HEK293T (cell line): ENCODE measurements at places on chromosomes 13 and 19.

- DNase-seq: no peak
These were observed 26.7 kb upstream of the TMEM255B start for GRCh38 chr13:113732176-113732960.

GRCh38 chr19:50654882-50655281, 5.6 kb downstream of the C19orf81 start:
- DNase-seq: no peak

DNA sequence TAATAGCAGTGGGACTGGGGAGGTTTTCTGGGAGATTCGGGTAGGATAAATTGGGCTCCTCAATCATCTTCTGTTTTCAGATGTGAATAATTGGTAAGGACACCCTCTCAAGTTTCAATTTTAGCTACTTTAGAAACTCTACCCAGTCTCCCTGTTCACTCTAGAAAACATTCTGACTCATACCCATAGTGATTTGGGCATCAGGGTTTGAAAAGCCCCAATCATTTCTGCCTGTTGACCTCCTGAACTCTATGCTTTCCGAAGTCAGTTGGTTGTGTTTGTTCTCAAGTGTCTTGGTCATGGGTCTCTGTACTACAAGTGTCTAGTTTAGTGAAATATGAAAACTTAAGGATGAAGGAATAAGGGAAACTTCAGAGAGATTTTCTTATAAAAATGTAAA, 911.3 kb upstream of the GPC6 start:
- no peak for DNase-seq

DNA sequence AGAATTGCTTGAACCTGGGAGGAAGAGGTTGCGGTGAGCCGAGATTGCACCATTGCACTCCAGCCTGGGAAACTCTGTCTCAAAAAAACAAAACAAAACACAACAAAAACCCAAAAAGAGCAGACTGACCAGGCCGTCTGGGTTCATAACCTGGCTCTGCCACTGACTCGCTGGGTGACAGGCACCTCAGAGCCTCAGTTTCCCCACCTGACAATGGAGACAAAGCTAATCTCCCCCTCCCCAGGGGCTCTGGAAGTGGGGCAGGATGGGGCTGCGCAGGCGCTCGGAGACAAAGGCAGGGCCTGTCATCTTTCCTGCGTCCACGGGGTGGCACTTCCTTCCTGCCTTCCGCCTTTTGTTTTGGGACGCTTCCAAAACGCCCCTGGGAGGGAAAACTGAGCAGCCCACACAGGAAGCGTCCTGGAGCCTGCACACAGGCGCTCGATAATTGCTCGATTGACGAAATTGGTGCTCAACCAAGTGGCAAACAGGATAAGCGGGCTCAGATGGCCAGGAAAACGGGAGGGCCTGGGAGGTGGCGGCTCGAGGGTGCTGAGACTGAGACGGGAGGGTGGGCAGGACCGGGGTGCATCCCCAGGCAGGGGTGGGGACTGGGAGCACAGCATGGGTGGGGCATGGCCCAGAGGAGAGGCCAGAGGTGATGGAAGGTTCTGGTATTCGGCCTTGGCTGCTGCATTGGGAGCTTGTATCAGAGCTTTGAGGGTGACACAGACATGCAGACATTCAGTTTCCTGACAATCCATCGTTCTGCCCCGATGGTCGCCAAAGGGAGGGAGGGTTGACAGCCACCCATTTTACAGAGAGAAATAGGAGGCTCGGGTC, 17.8 kb downstream of the SPC24 start:
- DNase-seq: peak; percentile 84

- DNase-seq: no peak
These were observed 986.5 kb downstream of the PCDH17 start for GRCh38 chr13:58617880-58618665.

GRCh38 chr19:42316223-42317211, 3.4 kb downstream of the TMEM145 start:
- DNase-seq: no peak

DNA sequence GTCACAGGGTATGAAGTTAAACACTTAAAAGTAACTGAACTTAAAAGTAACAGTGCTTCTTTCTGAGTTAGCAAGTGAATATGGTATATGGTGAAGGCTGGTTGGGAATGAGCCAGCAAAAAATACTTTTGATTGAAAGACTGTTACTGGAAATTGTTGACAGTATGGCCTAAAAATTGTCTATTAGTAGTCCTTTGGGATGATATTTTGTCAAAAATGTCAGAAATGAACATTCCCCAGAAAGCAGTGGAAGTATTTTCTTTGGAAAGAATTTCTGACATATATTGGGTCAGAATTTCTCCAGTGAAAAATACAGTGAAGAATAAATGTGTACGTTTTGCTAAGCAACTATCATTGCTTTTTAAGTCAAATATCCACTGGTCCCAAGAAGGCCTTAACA, 860.5 kb downstream of the PCDH9 start:
- DNase-seq: no peak

DNA sequence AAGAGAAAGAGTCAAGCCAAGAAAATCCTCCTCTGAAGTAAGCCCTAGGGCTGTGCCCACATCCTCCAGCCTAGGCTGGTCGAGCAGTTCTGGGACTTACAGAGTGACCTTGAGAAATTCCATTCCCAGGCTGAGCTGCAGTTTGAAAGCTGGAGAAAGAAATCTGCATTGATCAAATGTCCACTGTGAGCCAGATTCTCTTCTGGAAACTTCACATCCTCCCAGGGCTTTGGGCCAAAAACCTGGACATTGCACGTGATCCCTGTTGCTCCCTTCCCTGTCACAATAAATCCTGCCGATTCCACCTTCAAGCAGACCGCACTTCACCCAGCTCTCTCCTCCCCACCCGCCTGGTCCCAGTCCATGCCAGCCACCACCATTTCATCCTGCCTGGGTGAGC, 15.7 kb downstream of the TMEM143 start:
- DNase-seq: no peak

DNA sequence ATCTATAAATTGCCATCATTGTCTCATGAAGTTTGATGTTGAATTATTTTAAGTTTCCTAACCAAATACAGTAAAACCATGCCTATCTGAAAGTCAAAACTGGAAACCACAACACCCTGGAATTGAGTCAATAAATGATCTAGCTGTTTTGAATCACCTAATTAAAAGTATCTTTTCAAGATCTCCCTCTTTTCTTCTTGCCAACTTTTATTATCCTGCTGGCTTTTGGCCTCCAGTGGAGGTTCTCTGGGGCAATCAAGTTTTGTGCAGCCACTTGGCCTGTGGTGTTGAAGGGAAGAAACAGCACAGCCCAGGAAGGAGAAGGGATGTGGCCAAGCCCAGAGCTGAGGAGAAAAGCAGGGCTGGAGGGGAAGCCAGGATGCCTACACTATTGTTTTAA, 255.4 kb downstream of the COG6 start:
- DNase-seq: no peak

GRCh38 chr19:30690935-30691818, 319.0 kb downstream of the ZNF536 start:
- no peak for DNase-seq

- DNase-seq: no peak
These were observed 6.4 kb downstream of the EPN1 start for GRCh38 chr19:55681131-55682092.

GRCh38 chr13:74987124-74987690, 494.8 kb downstream of the TBC1D4 start:
- no peak for DNase-seq

- no peak for DNase-seq
These were observed 9.2 kb downstream of the CYP2B6 start for GRCh38 chr19:41000310-41000737.

DNA sequence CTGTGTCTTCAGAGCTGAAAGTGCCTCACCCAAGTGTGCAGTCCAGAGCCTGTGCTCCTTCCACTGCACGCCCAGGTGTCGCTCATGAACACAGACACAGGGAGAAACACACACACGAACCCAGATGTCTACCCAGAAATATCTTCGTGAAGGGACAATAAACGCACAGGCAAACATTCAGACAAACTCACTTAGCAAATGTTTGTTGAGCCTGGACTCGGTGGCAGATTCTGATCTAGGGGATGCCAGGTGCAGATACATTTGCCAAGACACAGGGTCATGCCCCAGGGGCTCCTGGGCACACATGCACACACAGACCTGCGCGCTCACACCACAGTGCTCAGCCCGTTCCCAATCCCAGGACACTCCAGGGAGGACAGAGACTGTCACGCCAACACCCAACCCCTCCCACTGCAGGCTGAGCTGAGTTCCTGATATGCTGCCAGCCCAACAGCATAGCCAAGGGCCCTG, 31.9 kb downstream of the SCGB2B2 start:
- DNase-seq: no peak

- no peak for DNase-seq
These were observed 46.3 kb upstream of the ZNF730 start for GRCh38 chr19:23070353-23071146.

DNA sequence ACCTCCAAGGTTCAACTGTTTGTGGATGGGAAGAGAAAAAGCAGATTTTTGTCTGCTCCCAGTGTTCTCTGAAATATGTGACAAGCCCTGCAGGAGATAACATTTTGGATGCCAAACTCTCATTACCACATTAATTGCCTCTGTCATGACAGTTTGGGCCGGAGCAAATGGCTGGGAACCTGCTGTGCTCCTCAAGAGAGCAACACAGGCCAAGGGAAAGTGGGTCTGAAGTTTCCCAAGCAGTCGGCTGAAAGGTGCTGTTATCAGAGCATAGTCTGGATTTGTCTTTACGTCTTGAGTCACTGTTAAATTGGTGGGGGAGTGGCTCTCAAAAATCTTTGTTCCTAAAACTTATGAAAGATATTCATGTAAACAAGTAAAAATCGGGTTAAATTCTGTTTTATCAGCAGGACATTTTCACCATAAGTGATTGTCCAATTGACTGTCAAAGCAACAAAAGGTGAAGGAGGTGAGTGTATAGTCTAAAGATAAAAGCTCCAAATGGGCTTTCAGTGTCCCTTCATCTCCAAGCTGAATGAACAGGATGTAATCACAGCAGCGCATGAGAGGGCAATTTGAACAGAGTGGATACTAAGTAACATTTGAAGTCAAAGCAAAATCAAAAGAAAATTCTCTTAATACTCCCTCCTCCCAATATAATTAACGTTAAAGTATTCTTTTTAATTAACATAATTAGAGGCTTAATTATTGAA, 844.8 kb downstream of the PCDH17 start:
- DNase-seq: no peak

DNA sequence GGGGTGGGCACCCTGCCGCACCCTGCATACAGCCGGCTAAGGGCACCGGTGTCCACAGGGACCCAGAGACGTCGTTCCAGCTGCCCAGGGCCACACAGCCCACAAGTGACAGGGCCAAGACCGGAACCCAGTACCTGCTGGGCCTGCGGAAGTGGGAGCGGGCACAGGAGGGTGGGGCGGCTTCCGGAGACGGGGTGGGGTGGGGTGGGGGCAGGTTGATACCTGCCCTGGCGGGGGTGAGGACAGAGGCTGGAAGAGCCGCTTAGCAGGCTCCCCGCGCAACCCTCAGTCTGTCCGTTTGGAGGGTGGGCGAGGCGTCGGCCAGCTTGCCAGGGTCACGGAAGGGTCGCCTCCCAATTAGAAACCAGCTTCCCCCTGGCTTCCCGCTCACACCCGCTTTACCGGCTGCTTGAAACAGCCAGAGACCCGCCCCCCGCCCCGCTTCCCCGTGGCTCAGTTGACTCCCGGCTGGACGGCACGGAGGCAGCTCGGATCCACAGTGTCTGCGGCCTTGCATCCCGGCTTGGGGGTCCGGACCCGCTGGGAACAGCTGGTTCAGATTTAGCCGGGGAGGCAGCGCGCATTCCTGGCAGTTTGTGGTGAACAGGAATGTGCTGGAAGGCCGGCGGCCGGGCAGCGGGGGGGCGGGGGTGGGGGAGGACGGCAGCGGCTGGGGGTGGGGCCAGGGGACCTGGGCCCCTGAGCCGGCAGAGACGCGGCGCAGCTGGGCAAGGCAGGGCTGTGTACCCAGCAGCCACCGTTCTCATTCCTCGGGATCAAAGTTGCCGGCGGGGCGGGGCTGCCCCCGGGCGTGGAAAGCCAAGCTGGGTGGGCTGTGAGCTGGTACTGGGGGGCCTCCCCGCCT, 1.9 kb downstream of the CNN2 start:
- no peak for DNase-seq

DNA sequence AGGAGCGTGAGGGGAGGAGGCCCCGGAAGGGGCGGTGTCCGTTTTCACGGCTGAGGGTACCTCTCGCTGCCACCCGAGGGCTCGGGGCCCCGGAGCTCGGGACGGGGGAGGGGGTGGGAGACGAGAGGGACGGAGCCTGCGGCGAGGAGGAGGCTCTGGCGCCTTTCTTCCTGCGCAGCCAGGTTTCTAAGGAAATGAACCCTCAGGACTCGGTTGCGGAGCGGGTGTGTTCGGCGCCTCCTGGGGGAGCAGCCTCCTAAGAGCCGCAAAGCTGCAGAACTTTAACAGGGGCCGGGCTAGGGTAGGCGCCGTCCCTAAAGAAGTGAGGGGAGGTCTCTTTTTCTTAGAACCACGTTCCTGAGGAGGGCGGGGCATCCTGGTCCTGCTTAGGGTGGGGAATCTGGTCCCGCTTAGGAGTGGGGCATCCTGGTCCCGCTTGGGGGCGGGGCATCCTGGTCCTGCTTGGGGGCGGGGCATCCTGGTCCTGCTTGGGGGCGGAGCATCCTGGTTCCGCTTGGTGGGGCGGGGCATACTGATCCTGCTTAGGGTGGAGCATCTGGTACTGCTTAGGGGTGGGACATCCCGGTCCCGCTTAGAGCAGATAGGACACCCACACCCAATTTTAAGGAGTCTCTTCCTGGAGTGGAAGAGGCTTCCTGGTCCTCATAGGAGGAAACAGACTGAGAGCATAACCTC, 6.2 kb downstream of the SYT5 start:
- DNase-seq: peak; percentile 83

- DNase-seq: no peak
These were observed 287.0 kb downstream of the FGF9 start for GRCh38 chr13:21957833-21958232.

DNA sequence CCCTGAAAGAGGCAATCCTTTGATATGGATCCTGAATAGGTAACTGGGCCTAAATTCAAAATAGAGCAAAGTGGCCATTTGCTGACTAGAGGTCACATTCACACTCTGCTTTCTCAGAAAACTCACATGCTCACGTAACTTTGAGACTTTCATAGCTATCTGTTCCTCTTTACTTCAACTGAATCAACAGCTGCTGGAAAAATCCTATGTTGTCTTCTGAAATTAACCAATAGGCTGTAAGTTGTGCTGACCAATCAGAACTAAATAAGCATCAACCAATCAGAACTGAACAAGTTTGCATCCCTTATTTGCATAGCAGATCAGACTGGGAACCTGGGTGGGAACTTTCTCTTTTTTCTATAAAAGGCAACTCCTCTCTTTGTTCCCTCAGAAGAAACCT, 24.0 kb upstream of the TBC1D4 start:
- DNase-seq: no peak

DNA sequence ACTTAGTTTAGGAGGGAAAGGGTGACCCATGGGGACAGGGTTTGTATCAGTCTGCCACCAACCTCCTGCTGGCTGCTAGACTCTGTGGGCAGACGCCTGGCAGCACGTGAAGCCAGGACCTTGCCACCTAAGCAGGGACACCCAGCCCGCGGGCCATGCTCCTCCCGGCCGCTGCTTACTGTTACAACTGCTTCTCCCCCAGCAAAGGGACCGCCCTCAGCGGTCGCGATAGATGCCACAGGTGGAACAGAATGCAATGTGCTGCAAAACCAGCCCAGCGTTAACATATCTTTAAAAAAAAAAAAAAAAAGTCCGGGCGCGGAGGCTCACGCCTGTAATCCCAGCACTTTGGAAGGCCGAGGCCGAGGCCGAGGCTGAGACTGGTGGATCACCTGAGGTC, 1.9 kb upstream of the RHPN2 start:
- DNase-seq: no peak
